Spinal cord (tissue), 10 donors: ENCODE measurements at places on chromosomes 7 and 10. TPM values are rescaled to one million over a fixed set of nuclear protein-coding genes. Genes with fewer than 3 reads are reported as not detected.

DNA sequence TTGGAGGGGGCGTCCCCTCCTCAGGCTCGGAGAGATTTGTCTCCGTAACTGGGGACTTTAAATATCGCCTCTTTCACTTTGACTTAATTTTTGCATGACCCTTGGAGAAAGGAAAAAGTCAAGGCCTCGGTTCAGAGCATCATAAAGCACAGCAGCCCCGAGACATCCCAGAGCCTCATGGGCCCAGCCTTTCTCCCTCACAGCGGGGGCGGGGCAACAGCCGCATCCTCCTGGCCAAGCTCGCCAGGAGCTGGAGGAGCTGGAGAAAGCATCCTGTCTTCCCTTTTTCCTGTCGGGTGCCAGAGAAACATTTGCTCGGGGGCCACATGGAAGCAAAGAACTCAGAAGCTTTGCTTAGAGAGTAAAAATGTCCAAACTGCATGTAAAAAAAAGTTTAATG, 43.6 kb upstream of the DPYSL4 start:
- DNase-seq, result no peak

- no peak for DNase-seq
Measured at GRCh38 chr10:110209926-110210673, 2.7 kb downstream of the MXI1 start.

GRCh38 chr7:121605317-121605680, 209.2 kb upstream of the FAM3C start:
- DNase-seq, result no peak

DNA sequence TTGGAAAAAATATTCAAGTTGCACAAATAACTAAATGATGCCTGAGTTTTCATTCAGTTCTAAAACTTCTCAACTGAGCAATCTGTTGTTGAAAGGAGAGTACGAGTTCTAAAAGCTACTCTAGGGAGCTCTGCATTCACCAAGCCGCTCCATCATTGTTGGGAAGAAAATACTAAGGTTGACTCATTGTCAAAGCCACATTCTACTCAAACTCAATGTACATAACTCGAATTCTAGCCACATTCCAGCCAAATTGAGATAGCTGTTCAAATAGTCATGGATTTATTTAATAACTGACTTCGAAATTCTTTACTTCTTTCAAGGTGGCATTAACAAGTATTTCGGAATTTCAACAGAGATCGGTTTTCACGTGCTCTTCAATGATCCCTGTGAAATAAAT, 63.4 kb downstream of the KIAA1217 start:
- no peak for DNase-seq

The GBX1 gene
- polyA plus RNA-seq, result 7.3 TPM

DNA sequence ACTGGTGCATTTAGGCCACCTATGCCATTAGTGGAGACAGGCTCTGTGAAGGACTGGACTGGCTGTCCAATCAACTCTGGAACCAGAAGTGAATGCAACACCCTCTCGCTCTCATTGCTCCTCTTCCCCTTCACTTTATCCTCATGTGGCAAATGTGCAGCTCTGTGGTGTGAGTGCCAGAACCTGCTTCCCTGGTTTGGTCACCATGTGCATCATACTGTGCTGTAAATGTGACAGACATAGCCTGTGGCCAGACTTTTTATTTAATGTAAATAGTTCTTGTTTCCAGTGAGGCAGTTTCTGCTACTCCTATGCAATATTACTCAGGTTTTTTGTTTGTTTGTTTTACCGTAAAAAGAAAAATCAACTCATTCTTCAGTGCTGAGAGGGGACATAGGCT, 73.0 kb upstream of the PPP1R9A start:
- no peak for DNase-seq

DNA sequence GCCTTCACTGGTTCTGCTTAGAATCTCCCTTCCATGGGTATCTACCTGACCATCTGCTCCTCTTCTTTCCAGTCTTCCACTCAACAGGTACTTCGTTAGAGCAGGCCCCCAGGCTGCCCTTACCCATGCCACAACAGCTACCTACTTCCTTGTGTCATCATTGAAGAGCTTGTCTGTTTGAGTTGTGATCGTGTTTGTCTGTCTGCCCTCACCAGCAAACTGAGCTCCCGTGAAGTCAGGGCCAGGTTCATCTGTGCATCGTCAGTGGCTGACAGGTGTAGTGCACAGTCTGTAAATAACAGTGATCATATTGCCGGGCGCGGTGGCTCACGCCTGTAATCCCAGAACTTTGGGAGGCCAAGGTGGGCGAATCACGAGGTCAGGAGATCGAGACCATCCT, 5.0 kb downstream of the NIPSNAP2 start:
- DNase-seq, result no peak

GRCh38 chr7:131302876-131303707, 24.6 kb upstream of the MKLN1 start:
- DNase-seq, result no peak

The BICC1 gene
- polyA plus RNA-seq, result 5.9 TPM

DNA sequence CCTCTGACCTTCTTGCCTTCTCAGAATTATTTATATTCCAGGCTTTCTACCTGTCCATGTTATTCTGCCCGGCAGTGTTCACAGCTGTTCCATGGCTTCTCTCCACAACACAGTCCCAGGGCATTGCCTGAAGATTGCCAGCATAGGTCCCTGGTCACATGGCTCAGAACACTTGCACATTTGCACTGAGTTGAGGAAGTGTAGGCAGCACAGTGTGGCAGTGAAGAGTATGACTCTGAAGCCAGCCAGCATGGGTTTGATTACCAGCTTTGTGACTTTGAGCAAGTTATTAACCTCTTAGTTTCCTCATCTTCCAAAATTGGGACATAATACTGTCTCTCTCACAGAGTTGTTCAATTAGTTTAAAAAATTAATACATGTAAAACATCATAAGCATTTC, 73.2 kb upstream of the NEUROD6 start:
- no peak for DNase-seq

The LSM5 gene
- polyA plus RNA-seq, result 65.0 TPM

- no peak for DNase-seq
Measured at GRCh38 chr7:156005202-156005691, 193.0 kb upstream of the SHH start.

- DNase-seq, result no peak
Measured at GRCh38 chr7:78253850-78254725, 455.5 kb downstream of the PHTF2 start.

The NRBF2 gene
- 21.0 TPM for polyA plus RNA-seq

The PLA2G12B gene
- not detected for polyA plus RNA-seq

The MRLN gene
- polyA plus RNA-seq, result 2.8 TPM

The HOXA2 gene
- 17.9 TPM for polyA plus RNA-seq

The HABP2 gene
- polyA plus RNA-seq, result 0.17 TPM

GRCh38 chr10:21292763-21293517, 232.5 kb downstream of the SKIDA1 start:
- DNase-seq, result peak; percentile 87
